ENCODE measurements at places on chromosomes 3 and 15.

DNA sequence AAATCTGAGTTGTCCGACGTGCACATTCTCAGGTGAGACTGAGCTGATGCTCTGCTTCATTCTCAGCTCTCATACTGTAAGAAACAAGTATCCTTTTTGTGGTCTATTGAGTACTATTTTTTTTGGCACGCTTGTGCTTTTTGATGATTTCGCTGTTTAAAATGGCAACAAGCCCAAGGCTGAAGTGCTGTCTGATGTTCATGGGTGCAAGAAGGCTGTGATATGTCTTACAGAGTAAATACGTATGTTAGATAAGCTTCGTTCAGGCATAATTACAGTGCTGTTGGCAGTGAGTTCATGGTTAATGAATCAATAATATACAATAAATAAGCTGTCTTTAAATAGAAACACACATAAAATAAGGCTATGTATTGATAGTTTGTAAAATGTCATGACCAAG lies 27.2 kb downstream of the AQR start:
- H3K27ac ChIP-seq, result no peak overlapping the region
- H3K4me3 ChIP-seq, result no peak overlapping the region

DNA sequence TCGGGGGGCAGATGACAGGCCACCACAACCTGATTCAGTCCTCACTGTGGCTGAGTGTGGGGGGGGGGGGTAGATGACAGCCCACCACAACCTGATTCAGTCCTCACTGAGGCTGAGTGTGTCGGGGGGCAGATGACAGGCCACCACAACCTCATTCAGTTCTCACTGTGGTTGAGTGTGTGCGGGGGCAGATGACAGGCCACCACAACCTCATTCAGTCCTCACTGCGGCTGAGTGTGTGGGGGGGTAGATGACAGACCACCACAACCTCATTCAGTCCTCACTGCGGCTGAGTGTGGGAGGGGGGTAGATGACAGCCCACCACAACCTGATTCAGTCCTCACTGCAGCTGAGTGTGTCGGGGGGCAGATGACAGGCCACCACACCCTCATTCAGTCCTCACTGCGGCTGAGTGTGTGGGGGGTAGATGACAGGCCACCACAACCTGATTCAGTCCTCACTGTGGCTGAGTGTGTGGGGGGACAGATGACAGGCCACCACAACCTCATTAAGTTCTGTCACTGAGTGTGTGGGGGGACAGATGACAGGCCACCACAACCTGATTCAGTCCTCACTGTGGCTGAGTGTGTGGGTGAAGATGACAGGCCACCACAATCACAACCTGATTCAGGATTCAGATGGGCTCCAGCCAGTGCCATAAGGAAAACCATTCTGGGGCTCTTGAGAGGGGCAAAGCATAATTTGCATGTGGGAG lies 16.9 kb downstream of the ZNF717 start:
- DNase-seq, result no peak
- no peak overlapping the region for H3K4me3 ChIP-seq
- no peaks in the 10 kb centered on the region for H3K4me1 ChIP-seq
- no peak overlapping the region for H3K27ac ChIP-seq
- H3K36me3 ChIP-seq, result no peaks in the 10 kb centered on the region
- no peaks in the 10 kb centered on the region for H3K27me3 ChIP-seq

- H3K4me3 ChIP-seq, result no peak overlapping the region
- no peak overlapping the region for H3K27ac ChIP-seq
- no peak for DNase-seq
- peaks cover 10% of the 10 kb centered on the region for H3K27me3 ChIP-seq
- H3K4me1 ChIP-seq, result peaks cover 4% of the 10 kb centered on the region
These were observed 67.7 kb downstream of the CYP19A1 start for GRCh38 chr15:51270706-51271105.

DNA sequence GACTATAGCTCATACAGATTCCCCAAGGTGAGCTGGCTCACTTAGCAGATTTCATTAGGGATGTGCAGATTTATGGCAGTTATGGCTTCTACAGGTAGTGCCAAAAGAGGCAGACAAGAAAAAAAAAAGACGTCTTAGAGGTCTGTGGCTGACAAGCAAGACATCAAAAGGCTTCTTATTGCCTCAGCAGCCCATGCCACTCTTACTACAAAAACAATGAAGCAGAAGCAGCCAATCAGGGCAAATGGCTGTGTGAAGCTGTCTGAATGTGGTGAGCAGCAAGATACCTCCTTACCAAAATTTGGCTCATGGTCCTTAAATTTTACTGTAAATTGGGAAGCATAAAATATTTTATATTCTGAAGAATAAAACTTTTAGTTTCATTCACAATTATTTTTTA lies 557.5 kb upstream of the GOLIM4 start:
- no peak overlapping the region for H3K27ac ChIP-seq
- no peak overlapping the region for H3K4me3 ChIP-seq
- no peaks in the 10 kb centered on the region for H3K36me3 ChIP-seq

- peak overlapping the region; percentile 93 for H3K4me3 ChIP-seq
- no peaks in the 10 kb centered on the region for H3K36me3 ChIP-seq
- peaks cover 73% of the 10 kb centered on the region for H3K4me1 ChIP-seq
- peak overlapping the region; percentile 99 for H3K27ac ChIP-seq
- H3K27me3 ChIP-seq, result no peaks in the 10 kb centered on the region
These were observed 1.4 kb downstream of the SETD5 start for GRCh38 chr3:9398700-9399336.

DNA sequence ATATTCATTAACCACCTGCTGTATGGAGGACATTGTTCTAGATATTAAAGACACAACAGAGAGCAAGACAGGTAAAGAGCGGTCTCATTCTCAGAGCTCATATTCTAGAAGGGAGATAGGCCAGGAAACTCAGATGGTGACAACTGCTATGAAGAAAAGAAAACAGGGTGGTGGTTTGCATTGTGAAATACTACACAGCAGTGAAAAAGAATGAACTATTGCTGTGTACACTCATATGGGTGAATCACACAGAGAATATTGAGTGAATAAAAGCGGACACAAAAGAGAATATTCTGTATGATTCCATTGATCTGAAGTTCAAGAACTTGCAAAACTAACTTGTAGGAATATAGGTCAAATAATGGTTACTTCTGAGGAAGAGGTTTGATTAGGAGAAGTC lies 76.7 kb downstream of the TOP2B start:
- H3K4me1 ChIP-seq, result peaks cover 8% of the 10 kb centered on the region
- H3K27me3 ChIP-seq, result no peaks in the 10 kb centered on the region
- no peak overlapping the region for H3K27ac ChIP-seq
- no peak for DNase-seq
- no peaks in the 10 kb centered on the region for H3K36me3 ChIP-seq

GRCh38 chr3:65231544-65231943 lies 543.7 kb upstream of the ADAMTS9 start:
- H3K4me1 ChIP-seq, result no peaks in the 10 kb centered on the region
- no peak for DNase-seq
- no peak overlapping the region for H3K27ac ChIP-seq
- no peak overlapping the region for H3K4me3 ChIP-seq

Measured in gastrocnemius medialis (tissue), 4 donors.